Stimulated activated CD4-positive, alpha-beta T cell treated with anti-CD3 and anti-CD28 coated beads, Interleukin-1b, Interleukin-23, amount 100 ng/mL, for 1 hour (primary cell): ENCODE measurements at places on chromosomes 13 and 19.

- DNase-seq = no peak
These were observed 495.9 kb downstream of the GPC5 start for GRCh38 chr13:91894316-91894715.

GRCh38 chr13:78601124-78601873 is 2.1 kb downstream of the POU4F1 start:
- no peak for DNase-seq

DNA sequence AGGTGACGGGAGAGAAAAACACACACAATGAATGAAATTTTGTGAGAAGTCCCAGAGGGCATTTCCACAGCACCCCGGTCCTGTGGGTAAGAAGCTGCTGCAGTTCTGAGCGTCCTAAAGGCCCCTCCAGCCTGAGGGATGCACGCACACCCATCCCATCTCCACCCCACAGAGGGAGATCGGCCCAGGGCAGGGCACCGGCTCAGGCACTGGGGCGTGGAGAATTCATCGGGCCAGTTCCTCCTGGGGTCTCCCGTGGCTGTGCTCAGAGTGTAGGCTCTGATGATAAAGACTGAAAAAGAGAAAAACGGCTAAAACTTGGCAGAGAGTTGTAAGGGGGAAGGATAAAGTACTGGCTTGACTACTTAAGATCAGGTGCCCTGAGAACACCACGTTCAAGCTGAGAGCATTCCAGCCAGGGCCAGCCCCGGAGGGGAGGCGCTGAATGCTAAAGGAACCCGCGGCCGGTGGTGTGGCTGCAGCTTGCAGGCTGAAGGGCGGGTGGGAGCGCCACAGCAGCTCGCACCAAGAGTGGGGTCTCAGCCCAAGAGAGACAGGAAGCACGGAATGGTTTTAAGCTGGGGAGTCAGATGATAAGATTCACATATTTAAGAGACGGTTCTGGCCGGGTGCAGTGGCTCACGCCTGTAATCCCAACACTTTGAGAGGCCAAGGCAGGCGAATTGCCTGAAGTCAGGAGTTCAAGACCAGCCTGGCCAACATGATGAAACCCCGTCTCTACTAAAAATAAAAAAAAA is 121.9 kb upstream of the SPACA7 start:
- no peak for DNase-seq

GRCh38 chr19:14407605-14408484 is 11.3 kb downstream of the DDX39A start:
- DNase-seq = no peak

GRCh38 chr13:28474491-28475134 is 20.3 kb downstream of the FLT1 start:
- no peak for DNase-seq

DNA sequence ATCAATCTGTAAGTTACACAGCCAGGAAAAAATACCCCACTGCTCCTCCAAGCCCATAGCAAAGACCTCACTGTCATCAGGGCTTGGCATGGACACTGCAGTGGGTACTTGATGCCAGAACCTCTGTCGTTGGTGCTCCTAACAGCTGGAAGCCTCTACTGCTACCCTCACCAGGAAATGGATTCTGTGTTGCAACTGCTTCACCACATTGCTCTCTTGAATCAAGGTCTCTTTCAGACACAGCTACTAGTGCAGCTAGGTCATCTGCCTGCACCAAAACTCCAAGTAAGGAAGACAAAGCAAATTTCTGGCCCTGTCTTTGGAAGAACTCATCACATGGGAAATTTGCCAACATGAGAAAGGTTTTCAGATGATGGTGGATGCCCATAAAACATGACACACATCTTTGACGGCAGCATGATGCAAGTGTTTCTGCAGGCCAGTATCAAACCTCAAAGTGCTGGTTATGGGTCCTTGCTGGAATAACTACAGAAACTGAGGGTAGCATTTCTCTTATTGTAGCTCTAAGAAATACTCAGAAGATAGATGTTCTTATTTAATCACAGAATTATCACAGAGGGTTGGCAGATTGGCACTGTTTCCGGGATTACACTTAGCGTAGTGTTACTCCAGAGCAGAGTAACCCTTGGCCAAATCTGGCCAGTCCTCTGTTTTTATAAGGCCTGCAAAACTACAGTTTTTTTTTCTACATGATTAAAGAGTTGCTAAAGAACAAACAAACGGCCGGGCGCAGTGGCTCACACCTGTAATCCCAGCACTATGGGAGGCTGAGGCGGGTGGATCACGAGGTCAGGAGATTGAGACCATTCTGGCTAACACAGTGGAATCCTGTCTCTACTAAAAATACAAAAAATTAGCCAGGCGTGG is 12.9 kb upstream of the PCCA start:
- no peak for DNase-seq

DNA sequence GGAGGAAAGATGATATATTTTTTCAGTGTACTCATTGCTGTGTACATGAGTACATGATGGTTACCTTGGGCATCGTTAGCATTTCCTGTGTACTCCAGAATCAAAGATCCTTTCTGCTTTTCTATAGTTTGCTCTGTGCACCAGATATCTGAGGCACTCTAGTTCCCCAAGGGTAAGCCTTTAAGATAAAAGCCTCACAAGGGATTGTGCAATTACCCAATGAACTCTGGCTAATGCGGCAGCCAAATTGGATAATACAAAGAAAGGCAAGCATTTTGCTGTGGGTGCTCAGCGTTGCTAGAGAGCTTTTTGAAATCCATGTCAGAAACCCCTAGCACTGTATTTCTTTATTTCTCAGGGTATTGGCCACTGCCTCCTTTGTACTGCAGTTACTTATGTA is 2.9 kb downstream of the CYSLTR2 start:
- no peak for DNase-seq

DNA sequence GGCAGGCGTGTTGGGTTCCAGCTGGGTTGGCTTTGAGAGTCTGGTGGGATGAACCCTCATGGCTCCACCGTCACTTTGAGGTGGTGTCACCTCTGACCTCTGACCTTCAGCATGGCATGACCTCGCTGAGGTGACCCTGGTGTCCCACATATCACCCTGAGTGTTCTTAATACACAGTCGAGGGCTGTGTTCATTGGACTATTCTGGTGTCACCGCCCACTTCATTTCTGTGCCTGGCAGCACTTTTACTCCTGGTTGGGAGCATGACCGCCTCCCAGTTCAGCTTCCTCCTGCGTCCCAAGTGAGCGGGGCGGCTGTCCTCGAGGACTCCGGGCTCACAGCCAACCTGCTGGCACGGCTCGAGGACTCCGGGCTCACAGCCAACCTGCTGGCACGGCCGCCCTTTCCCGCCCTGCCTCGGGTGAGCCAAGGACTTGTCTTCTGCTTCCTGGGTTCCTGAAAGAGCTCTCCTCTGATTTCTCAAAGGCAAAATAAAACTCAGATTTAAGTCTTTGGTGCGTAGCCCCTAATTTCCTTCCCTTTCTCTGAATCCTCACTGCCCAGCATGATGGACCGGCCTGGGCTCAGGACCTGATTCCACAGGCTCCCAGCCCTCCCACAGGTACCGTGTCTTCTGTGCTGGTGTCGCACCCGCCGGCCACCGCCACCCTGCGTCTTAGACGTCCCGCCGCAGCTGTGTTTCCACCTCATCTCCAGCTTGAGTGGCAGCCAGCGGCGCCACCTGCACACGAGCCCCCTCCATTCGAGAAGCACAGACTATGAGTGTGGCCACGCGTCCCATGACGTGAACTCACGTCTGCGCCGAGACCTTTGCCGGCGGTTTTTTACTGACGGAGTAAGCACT is 10.4 kb downstream of the ATP4B start:
- no peak for DNase-seq

DNA sequence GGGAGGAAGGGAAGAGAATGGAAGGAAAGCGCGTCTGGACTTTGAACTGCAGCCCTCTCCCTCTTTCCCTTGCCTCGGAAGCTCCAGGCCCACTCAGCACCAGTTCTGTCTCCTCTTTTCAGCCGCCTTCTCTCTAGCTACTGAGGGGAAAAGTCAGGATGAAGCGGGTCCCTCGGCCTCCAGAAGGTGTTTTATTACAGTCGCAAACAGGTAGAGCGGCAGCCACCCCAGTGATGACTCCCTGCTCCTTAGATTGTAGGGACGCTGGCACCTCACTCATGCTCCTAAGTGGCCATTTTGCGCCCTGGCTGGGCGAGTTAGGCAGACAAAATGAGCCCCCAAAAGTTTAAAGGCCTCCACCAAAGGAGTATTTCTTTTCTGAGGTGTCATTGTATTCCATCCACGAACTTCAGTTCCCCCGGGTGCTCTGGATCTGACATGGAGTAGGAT is 954 bp upstream of the STK24 start:
- DNase-seq = no peak

DNA sequence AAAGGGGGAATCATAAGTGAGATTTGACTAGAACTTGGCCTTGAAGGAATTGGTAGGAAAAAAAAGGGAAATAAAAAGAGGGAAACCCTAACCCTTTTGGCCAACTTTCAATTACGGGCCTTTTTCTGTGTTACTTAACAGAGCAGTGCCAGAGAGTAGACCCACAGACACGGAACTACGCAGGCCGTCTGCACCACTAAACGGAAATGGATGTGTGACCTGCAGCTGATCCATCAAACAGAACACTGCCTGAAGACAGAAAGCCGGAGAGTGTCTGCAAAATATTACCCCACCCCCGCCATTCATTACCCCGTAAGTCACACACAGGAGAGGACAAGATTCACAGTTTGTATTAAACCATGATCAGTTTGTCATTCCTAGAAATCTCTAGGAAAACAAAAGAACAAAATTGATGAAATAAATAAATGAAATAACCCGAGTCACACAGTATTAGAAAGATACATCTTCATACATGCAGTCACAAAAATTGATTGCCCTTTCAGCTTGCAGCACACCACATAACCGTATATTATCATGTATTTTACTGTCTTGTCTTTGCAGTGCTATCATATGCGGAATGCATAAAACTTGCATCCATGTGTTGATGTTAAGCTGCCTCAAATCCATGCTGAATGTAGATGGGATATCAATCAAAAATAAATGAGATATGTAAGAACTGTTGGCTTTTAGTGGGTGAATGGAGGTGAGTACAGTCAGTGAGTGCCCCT is 424.7 kb downstream of the IRS2 start:
- no peak for DNase-seq

DNA sequence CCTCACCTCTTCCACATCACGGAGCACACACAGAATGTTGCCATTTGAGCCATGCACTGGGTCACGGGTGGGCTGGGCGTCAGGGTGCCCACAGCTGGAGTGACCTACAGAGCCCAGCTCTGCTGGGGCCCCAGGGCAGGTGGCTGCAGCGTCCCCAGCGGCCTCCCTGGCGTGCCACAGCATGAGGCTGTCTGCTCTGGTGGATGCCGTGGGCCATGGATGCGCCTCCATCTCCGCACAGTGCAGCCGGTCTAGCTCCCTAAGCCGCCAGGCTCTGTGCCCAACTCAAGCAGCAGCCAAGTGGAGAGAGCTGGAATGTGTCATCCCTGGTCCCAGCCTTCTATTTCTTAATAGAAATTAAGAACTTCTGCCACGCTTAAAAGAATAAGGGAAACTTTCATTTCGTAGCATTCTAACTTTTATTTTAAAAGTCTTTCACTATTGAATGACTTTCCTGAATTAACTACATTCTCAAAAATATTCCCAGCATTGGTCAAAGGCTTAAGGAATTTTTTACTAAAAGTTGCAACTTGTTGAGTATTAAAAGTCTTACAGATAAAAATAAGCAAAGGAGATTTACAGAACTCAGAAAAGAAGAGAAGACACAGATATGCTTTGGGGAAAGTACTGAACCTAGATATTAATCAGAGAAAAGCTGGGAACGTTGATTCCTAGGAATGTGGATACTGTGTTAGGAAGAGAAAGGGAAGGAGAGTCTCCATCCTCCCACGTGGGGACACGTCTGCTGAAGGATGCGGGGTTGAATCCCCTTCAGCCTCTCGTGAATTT is 59.3 kb downstream of the ATP11A start:
- DNase-seq = no peak

GRCh38 chr13:112453874-112454647 is 77.9 kb downstream of the SPACA7 start:
- no peak for DNase-seq

DNA sequence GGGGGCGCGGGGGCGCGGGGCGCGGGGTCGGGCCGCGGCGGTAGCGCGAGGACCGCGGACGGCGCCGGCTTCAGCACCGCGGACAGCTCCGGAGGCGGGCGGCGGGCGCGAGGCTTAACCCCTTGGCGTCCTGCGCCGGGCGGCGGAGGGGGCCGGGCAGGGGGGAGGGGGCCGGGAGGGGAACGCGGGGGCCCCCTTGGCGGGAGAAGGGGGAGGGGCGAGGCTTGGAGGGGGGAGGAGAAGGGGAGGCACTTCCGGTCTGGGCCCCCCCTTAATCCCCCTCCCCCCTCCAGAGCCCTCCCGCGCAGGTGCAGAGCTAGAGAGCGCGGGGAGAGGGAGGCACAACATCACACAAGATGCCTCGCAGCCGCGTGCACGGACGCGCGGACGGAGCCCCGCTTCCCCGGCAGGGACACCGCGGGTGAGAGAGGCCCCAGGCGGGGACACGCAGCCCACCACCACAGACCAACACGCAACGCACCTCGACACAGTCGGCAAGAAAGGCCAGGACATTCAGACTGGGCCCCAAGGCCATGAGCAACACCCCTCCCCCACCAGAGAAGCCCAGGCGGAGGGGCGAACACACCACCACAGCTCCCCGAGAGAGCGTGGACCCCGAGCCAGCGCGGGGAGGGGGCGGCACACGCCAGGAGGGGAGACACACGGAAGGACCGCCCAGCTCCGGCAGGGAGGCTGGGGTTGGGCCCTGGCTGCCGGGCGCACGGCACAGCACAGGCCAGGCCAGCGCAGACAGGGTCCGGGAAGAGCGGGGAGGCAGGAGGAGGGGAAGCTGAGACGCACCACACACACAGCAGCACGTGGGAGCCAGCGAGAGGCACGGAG is 24.1 kb downstream of the SHANK1 start:
- DNase-seq = no peak

GRCh38 chr13:46679369-46680120 is 117.4 kb downstream of the ESD start:
- DNase-seq = no peak

GRCh38 chr13:51769455-51770127 is 34.4 kb downstream of the DHRS12 start:
- no peak for DNase-seq

DNA sequence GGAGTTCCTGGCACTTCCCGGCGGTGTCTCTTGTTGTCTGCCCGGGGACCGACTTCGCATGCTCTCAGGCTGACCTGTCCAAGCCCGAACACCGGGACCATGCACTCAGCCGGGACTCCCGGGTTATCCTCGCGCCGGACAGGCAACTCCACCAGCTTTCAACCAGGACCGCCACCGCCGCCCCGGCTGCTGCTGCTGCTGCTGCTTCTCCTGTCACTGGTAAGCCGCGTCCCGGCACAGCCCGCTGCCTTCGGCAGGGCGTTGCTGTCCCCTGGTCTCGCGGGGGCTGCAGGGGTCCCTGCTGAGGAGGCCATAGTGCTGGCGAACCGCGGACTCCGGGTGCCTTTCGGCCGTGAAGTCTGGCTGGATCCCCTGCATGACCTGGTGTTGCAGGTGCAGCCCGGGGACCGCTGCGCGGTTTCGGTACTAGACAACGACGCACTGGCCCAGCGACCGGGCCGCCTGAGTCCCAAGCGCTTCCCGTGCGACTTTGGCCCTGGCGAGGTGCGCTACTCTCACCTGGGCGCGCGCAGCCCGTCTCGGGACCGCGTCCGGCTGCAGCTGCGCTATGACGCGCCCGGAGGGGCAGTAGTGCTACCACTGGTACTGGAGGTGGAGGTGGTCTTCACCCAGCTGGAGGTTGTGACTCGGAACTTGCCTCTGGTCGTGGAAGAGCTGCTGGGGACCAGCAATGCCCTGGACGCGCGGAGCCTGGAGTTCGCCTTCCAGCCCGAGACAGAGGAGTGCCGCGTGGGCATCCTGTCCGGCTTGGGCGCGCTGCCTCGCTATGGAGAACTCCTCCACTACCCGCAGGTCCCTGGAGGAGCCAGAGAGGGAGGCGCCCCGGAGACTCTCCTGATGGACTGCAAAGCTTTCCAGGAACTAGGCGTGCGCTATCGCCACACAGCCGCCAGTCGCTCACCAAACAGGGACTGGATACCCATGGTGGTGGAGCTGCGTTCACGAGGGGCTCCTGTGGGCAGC is 661 bp downstream of the FREM2 start:
- DNase-seq = no peak
